ENCODE measurements at places on chromosomes 3 and 15.

DNA sequence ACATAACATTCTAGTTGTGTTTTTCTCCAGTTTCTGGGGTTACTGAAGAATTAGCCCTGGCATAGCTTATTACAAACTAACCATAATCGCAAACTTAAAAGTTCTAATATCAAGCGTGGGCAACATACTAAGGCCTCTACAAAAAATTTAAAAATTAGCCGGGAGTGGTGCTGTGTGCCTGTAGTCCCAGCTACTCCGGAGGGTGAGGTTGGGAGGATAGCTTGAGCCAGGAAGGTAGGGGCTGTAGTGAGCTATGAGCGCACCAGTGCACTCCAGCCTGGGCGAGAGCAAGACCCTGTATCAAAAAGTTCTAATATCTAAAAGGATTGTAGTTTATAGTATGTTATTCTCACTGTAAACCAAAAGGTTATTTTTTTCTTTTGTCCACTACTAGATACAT, 1.1 kb downstream of the OIP5 start:
- DNase-seq = no peak

- no peak for DNase-seq
Observed at GRCh38 chr3:42719002-42719401, 16.4 kb upstream of the HHATL start.

- DNase-seq = no peak
Observed at GRCh38 chr3:34851137-34851536, 788.2 kb upstream of the ARPP21 start.

DNA sequence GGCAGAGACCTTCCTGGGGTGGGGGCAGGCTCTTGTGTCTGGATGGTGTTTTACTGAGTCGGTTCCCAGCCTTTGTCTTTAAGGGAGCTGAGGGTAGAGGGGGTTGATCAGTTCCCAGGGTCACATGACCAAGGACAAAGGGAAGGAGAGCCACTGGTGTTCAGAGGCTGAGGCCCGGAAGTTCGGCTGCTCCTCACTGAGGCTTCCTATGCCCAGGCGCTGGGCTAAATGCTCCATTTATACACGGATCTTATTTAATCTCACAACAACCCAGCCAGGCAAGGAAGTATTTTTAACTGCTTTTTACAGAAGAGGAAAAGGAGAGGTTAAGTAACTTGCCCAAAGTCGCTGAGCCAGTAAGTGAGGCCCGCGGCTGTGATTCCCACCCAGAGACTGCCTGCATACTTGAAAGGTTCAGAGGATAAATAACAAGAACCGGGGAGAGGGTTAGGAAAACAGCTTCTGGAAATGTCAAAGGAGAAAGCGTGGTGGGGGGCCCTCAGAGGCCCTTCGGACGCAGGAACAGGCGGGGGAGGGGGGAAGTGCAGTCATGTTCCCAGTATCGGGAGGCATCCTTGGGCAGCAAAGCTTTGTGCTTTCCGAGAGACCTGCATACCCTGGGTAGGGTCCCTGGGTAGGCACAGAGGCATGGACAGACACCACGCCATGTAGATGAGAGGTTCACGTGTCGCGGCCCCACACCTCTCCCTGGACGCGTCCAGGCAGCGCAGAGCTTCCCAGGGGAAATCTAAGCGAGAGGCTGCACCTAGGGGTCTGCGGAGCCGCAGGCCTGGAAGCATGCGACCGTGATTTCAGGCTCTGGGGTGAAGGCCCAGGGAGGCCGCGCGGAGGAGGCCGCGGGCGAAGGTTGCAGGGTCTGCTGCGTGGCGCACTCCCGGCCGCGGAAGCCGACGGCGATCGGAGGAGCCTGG, 21.3 kb downstream of the EPHB3 start:
- DNase-seq = no peak

GRCh38 chr3:15635121-15635661, 33.6 kb downstream of the BTD start:
- DNase-seq = no peak

DNA sequence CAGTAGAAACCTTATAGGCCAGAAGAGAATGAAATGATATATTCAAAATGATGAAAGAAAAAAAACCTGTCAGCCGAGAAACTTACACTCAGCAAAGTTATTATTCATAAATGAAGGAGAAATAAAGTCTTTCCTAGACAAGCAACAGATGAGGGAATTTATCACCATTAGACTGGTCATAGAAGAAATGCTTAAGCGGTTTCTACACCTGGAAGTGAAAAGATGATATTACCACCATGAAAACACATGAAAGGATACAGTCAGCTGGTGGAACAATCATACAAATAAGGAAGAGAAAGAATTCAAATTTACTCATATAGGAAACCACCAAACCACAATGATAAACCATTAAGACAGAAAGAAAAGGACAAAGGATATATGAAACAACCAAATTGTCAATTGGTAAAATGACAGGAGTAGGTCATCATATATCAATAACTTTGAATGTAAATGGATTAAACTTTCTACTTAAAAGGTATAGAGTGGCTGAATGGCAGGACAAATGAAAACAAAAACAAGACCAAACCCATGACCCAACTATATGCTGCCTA, 29.9 kb upstream of the PRR23C start:
- no peak for DNase-seq

- no peak for DNase-seq
Observed at GRCh38 chr15:75923756-75924155, 20.1 kb downstream of the FBXO22 start.

DNA sequence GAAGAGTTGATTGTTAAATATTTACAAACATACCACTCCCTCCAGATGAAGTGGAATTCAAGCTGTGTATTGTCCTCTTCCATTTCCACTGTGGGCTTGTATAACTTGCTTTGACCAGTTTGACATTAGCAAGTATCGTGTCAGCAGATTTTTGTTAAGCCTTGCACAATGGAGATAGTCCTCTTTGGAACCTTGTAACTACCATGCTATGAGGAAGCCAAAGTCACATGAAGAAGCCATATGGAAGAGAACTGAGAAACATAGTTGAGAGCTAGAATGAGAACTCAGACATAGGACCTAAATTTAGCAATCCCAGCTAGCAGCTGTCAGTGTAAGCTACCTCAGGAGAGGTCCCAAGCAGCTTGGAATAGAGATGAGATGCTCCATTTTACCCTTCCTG, 889.2 kb downstream of the PDCD6IP start:
- DNase-seq = no peak

GRCh38 chr3:38837358-38837757, 21.3 kb upstream of the SCN10A start:
- DNase-seq = no peak

DNA sequence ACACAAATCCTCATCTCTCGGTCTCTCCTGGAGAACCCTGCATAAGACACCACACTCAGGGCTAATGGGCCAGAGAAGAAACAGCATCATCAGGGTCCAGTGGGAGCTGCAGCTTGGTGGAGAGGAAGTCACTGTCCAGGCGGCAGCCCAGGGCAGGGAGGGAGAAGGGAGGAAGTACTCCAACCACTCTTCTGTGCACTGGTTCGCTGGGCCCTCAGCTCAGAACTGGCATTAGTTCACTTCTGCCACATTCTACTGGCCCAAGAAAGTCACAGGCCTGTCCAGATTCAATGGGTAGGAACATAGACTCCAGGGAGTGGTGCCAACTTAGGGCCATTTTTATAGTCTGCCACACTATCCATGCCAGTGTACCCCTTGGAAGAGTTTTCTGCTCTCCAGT, 169.0 kb downstream of the ABHD5 start:
- no peak for DNase-seq

DNA sequence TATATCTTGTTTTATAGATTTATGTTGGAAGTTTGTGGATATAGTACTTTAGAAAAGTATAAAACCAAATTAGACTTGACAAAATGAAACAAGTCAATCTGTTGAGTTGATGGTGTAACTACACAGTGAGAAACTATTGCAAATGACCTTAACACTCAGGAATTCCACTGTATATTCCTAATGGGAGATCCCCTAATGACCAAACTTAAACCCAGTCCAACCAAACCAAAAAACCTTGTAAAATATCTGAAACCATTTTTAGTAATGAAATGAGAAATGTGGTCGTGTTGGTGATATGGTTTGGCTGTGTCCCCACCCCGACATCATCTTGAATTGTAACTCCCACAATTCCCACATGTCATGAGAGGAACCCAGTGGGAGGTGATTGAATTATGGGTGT, 31.9 kb upstream of the ATP13A3 start:
- DNase-seq = no peak

DNA sequence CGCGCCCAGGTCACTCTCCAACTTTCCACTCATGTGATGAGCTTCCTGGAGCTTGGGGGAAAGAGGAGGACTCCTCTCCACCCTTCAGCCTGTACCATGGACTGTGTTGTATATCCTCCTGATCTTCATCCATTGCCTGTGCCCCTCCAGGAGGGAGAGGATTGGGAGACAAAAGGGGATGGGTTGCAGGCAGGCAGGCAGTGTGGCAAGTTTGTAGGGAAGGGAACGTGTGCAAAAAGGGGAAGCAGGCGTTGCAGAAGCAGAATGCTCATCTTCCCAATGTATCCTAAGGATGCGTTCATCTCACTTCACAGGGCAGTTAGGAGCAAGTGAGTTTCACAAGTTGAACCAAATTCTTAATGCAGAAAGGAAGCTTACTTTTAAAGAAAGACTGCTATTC, 28.1 kb upstream of the GHSR start:
- DNase-seq = no peak

GRCh38 chr3:41159588-41160189, 39.6 kb upstream of the CTNNB1 start:
- no peak for DNase-seq

- DNase-seq = no peak
Observed at GRCh38 chr15:39944726-39945125, 10.8 kb downstream of the EIF2AK4 start.

DNA sequence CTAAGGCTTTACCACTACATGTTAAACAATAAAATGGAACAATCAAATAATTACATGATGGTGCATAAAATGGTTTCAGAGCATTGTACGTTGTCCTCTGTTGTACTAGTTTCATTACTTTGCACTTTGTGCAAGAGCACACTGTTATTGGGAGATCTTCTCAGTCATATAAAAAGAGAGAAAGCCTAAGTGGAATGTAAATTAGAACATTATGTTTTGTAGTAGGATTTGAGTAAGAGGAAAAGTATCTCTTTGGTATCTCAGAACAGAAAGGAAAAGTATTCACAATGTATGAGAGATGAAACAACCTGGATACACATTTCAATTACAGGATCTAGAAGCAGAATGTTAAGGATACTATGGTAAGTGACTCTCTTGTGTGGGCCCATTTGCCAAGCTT, 26.9 kb upstream of the PLSCR2 start:
- no peak for DNase-seq

DNA sequence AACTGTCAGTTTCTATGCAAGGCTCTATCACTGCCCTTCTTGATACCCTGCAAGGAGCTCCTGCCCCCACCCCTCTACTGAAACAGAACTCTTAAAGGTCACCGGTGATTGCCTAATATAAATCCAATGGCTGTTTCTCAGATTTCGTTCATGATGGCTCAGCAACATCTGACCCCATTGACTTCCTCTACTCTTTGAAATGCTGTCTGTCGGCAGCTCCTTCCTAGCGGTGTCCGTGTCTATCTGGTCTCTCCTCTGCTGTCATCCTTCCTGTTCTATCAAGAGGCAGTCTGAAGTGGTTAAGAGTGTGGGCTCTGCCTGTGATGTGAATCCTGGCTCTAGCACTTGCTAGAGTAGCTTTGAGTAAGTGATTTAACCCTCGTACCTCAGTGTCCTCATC, 5.5 kb downstream of the TMEM266 start:
- no peak for DNase-seq

- no peak for DNase-seq
Observed at GRCh38 chr15:89399238-89400115, 64.9 kb upstream of the POLG start.

DNA sequence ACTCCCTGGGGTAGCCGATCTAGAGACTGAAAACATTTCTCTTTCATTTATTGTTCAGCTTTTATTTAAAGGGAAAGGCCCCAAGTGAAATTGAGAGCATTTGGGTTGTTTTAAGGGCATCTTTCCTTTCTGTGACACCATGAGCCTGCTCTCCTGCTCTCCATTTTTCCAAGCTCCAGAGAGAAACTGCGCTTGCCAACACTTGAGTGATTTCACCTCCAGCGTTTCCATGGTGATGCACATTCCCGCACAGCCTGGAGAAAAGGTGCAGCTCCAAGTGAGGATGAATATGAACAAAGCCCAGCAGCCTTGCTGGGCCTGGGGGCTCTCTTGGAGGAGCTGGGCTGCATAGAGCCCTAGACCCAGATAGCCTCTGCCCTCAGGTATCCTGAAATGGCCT, 159.2 kb upstream of the PPP2R3A start:
- no peak for DNase-seq

DNA sequence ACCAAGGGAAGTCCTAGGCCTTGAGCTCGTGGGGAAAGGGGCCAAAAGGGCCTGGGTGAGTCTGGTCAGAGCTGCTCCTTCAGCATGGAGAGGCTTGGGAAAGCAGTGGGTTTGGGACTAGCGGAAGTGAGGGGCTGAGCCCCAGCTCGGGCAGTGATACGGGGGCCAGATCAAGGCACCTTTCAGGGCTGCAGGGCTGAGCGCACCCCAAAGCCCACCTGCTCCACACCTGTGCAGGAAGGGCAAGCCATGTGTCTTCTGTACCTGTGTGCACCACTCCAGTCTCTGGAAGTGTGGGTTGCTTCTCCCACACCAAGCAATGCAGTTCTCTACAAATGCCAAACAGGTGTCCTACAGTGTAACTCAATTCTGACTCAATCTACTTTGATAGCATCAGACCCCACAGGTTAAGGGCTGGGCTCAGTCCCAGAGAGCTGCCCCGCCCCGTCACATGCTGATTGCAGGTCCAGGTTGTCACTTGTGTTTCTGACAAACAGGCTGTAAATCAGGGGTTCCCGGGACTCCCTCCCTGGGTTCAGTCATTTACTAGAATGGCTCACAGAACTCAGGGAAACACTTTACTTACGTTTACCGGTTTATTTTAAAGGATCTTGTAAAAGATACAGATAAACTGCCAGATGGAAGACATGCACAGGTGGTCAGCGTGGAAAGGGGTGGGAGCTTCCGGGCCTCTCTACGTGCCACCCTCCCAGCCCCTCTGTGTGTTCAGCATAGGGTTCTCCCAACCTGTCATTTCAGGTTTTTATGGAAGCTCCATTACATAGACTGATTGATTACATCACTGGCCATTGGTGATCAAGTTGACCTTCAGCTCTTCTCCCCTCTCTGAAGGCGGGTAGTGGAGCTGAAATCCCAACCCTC, 28.8 kb upstream of the KLF13 start:
- no peak for DNase-seq

- DNase-seq = no peak
Observed at GRCh38 chr15:22228101-22228762, 147.9 kb downstream of the OR4M2 start.

GRCh38 chr15:83955806-83956265, 279.7 kb upstream of the GOLGA6L4 start:
- DNase-seq = no peak

- no peak for DNase-seq
Observed at GRCh38 chr3:108088697-108089096, 2.1 kb downstream of the CD47 start.
